ENCODE measurements at places on chromosomes 1 and 21.
A peak's percentile ranks its signal among the peaks of the same experiment; 100 is the strongest.

DNA sequence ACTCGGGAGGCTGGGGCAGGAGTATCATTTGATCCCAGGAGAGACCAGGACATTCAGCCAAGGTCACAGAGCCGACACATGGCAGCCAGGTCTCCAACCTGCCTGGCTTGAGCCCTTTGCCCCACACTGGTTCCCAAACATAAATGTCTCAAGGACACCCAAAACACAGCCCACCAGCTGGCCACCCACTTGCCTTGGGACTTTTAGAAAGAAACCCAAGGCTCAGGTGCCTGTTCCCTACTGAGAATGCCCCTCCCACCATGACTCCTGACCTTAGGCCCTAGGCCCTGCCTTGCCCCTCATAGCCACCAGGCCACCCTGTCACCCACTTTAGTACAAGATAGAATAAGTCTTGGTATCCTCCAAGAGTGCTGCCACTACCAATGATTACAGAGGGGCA lies 41.9 kb upstream of the LRP8 start:
- DNase-seq, result no peak

DNA sequence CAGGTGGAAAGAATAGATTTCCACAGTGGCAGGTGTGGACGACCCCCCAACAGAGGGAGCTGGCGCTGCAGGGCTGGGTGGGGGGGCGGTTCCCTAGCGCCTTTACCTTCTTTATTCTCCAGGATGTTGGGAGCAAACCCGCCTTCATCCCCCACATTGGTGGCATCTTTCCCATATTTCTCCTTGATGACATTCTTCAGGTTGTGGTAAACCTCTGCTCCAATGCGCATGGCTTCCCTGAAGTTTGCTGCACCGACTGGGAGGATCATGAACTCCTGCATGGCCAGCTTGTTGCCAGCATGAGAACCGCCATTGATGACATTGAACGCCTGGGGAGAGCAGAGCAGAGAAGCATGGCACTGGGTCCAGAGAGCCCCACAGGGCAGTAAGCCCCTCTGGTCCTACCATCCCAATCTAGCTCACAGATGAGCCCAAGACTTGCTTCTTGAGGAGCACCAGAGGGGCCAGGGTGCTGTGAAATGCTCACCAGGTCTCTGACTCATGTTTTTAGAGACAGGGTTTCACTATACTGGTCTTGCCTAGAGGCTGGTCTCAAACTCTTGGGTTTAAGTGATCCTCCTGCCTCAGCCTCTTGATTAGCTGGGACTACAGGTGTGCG lies 12.2 kb downstream of the ENO1 start:
- DNase-seq, result no peak

- no peak for DNase-seq
These were observed 356.6 kb upstream of the SNX7 start for GRCh38 chr1:98304888-98305287.

DNA sequence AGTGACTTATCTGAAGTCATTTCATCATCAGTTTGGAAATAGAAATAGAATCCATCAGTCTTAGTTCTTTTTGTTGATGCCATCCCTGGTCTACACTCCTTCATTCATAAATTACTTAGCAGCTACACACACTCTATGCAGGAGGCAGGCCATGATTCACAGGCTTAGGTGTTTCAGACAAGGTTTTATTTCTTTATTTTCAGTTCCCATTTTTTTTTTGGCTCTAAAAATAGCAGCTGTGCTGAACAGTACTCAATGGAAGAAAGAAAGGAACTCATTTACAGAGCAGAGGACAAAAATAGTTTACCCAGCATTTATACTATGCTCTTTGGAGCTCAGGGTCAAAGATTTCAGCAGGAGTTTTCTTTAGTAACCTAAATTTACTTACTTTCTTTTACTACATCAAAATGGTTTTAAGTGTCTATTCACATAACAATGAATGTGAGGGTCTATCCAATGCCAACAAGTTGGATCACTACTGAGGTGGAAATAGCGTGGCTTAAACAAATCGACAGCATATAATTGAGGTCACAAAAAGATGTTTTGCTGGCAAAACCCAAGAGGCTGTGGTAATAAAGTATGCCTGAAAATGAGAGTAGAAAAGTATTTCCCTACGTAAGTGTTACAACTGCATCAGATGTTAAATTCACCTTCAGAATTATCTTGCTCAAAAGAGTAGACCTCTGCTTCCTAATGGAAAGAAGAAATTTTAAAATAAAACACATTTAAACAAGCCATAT lies 7.7 kb downstream of the KRTAP19-8 start:
- no peak for DNase-seq

GRCh38 chr1:59705466-59706302 lies 109.1 kb upstream of the HOOK1 start:
- no peak for DNase-seq

- DNase-seq, result no peak
These were observed 24.6 kb downstream of the PODN start for GRCh38 chr1:53086491-53087070.

DNA sequence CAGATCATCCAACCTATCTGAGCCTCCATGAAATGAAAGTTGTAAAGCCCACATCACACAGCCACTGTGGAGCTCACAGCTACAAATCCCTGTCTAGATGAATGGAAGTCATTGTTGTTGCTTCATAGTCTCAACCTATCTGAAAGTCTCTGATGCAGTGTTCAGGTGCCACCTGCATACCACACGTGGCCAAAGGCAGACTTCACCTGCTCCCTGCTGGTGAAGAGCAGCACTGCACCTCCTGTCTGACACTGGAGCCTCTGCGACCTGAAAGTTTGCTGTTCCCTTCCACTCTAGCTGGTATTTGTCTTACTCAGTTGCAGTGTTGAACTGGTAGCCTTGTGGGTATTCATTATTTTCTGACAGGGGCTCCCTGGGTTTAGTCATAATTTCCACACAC lies 18.4 kb downstream of the LORICRIN start:
- DNase-seq, result peak; percentile 26

DNA sequence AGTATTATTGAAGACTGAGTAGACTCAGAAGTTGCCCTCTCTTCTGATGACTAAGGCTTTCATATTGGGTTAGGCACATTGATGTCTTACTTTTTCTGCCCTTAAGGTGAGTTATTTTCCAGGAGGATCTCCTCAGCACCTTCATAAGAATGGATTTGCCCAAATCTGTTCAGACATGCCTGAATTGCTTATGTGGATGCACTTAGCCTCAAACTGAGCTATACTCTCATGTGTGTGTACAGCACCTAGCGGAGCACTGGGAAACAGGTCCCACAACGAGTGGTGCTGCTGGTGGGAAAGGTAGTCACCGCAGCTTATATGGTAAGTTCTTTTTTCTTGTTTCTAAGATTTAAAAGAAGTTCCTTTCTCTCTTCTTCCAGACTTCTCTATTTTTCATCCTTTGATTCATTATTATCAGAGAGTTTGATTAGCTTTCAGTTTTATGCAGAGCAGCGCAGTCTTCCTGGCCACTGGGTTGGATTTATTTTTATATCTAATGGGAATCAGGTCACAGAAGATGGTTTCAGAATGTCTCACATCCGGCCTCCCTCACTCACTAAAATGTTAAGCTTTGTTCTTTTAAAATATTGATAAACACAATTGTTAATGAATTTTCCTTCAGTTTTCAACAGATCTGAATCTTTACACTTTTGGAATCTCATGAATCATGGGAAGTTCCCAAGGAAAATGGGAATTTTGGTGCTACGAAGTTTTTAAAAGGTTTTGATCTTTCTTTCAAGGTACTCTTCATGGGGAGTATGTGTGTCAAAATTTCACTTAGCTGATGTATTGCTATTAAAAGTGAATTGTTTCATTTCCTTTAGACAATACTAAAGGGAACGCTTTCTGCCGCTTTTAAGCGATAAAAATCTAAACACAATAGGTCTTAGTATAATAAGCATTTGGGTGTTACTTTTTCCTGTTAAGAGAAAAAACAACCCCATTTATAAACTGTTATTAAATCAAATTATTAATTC lies 58.5 kb downstream of the EXTL2 start:
- DNase-seq, result no peak

DNA sequence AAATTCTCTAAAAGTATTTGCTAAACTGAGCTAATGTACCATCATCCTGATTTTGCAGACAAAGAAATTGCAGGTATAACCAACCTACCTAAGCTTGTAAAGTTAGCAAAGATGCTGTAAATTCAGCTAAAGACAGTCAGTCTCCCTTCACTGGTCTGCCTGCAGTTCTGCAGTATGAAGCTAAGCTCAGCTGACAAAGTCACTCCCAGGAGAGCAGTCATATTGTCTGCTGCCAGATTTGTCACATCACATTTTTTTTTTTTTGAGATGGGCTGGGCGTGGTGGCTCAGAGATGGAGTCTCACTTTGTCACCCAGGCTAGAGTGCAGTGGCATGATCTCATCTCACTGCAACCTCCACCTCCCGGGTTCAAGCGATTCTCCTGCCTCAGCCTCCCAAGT lies 8.9 kb upstream of the CMPK1 start:
- DNase-seq, result no peak

- no peak for DNase-seq
These were observed 584 bp upstream of the C1orf141 start for GRCh38 chr1:67135354-67135753.

DNA sequence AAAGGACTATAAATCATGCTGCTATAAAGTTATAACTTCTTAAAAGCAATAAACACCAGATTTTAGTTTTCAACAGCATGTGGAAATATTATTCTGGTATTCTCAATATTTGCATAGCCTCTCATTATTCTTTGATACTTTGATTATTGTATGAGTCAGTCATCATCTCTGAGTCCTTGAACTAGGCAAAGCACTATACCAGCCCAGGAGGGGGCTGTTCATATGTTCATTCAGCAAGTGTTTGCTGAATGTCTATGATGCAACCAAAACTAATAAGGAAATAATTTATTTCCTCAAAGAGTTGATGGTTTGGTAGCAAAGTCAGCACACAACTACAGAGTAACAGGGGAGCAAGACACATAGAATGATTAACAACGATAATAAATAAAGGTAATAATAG lies 175.6 kb upstream of the C1orf105 start:
- DNase-seq, result no peak

- DNase-seq, result no peak
These were observed 57.9 kb upstream of the TENT5B start for GRCh38 chr1:27070390-27071048.

- no peak for DNase-seq
These were observed 62.5 kb downstream of the TBX15 start for GRCh38 chr1:118925651-118926050.

GRCh38 chr1:165575468-165576099 lies 31.8 kb downstream of the LRRC52 start:
- DNase-seq, result no peak

GRCh38 chr1:38558500-38559445 lies 300.8 kb downstream of the RRAGC start:
- DNase-seq, result no peak

GRCh38 chr1:91243171-91243570 lies 161.5 kb downstream of the HFM1 start:
- DNase-seq, result no peak

GRCh38 chr21:35156293-35157278 lies 107.5 kb upstream of the RUNX1 start:
- no peak for DNase-seq

- DNase-seq, result no peak
These were observed 36.6 kb downstream of the XCL2 start for GRCh38 chr1:168507231-168507630.

- no peak for DNase-seq
These were observed 60.4 kb downstream of the LEPR start for GRCh38 chr1:65480684-65481405.

DNA sequence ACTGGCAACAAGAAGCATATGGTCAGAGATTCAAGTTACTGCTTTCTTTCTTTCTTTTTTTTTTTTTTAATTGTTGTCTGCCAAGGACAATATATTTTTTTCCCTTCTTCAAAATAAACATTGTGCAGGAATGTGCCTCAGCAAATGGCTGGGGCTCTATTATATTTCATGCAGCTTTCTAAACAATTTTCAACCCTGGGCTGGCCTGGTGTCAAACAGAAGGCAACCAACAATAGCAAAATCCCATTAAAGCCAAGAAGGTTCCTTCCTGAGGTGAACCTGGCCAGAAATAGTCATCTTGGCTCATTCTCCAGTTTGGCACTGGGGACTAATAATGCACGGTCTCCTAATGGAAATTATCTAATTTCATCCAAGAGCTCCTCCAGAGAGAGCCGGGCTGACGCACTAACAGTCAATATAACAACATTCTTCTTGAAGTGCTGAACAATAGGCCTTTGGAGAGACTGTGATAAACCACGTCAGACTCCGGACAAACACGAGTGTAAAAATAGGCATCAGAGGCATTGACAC lies 35.7 kb upstream of the HLX start:
- no peak for DNase-seq

- no peak for DNase-seq
These were observed 26.8 kb downstream of the GORAB start for GRCh38 chr1:170558731-170559130.

GRCh38 chr1:41495210-41495948 lies 10.9 kb upstream of the EDN2 start:
- DNase-seq, result no peak

DNA sequence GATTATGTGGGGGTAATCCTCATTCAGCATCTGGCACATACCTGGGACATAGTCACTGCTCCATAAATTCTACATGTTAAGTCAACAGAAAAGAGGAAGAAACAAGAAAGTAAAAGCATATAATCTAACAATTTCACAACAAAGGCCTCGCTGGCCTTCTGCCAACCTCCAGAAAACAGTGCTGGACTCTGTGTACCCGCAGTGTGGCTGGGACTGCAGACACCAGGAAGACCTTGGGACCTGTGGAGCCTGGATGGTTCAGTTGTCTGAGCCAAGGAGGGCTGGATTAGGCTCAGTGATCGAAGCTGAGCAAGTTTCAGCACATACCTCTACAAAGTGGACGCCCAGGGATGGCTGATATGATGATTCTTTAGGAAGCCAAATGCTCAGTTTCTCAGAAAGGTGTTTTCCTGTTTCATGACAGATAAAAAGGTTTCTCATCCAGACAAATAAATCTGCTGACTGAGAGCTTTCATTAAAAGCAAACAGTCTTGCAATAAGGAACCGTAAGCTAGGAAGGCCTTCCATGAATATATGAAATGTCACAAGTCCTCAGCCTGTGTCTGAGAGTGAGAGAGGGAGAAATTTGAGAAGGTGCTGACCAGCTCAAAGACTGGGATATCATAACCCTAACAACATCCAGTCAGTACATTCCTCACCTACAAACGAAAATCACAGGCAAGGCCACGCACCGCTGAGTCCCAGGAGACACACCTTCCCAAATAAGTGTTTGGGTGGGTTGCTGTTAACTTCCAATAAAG lies 48.4 kb downstream of the CAPZB start:
- DNase-seq, result no peak

- DNase-seq, result no peak
These were observed 215.5 kb downstream of the KCNJ6 start for GRCh38 chr21:37700641-37701202.

DNA sequence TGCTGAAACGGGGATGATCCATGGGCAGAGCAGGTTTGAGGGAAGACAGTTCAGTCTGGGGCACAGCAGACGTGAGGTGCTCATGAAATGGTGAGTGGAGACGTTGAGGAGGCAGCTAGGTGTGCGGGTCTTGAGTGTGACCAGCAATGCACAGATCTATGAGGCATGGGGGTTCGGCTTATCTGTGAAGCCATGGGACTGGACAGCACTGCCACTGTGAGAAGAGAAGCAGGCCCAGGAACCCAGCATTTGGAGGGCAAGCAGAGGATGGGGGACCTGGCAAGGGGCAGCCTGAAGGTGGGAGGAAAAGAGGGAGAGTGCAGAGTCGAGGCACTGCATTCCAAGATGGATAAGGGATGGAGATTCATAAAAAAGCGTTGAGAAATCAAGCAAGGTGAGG lies 8.0 kb downstream of the CSF1 start:
- no peak for DNase-seq

- DNase-seq, result no peak
These were observed 78.7 kb downstream of the HMCN1 start for GRCh38 chr1:185812934-185813333.
